ENCODE measurements at places on chromosomes 3 and 15.

- DNase-seq: peak; percentile 17
Measured at GRCh38 chr3:33167716-33168336, 50.8 kb downstream of the SUSD5 start.

GRCh38 chr3:112090887-112091586 is 4.8 kb downstream of the C3orf52 start:
- no peak for DNase-seq

- DNase-seq: no peak
Measured at GRCh38 chr15:41979493-41980266, 7.3 kb upstream of the EHD4 start.

GRCh38 chr3:126258670-126259069 is 78.3 kb upstream of the ALDH1L1 start:
- DNase-seq: no peak

DNA sequence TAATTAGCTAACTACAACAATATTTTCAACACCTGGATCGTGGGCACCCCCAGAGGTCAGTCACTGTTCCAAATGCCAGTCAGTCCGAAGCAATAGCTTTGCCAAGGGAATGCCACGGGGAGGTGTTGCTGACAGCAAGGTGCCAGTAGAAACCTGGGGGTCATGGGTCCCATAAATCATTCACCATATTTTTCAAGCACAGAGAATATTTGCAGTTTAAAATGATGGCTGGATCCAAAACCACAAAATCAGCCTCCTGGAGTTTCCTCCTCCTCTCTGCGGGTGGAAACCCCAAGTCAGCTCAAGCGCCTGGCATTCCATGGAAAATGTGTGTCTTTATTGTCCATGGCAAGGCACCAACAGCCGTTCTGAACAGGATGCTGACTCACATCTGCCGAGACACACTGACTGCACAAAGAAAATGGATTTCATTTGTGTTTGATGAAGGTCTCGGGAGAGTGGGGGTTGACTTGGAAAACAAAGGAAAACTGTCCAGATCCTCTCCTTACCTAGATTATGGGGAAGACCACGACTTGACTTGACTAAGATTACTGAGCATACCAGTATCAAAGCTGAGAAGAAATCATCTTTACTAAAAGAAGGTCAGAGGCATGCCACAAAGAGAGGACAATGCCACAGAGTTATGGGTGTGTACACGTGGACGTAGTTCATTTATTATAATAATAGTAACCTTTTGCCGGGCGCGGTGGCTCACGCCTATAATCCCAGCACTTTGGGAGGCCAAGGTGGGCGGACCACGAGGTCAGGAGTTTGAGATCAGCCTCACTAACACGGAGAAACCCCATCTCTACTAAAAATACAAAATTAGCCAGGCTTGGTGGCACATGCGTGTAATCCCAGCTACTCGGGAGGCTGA is 26.4 kb downstream of the ANXA2 start:
- DNase-seq: peak; percentile 100

GRCh38 chr3:150141790-150142326 is 171.2 kb upstream of the PFN2 start:
- DNase-seq: no peak

GRCh38 chr3:25500706-25501210 is 72.7 kb downstream of the RARB start:
- no peak for DNase-seq

- DNase-seq: no peak
Measured at GRCh38 chr15:67790610-67791319, 34.5 kb upstream of the SKOR1 start.

- DNase-seq: no peak
Measured at GRCh38 chr3:194632226-194632808, 902 bp downstream of the TMEM44 start.

DNA sequence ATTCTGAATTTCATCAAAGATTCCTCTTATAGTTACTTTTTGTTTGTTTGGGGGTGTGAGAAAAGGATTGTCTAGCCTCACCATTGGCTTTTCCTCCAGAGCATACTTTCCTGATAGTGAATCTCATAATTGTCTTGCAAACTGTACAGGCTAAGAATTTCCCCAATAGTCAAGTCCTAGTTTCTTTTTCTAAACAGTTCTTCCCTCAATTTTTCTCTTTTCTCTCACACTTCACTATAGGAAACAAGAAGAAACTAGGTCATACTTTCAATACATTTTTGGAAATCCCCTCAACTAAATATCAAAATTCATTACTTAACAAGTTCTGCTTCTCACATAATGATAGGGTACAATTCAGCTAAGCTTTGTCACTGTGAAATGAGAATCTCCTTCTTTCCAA is 241.9 kb downstream of the IL20RB start:
- no peak for DNase-seq

GRCh38 chr3:85979034-85979433 is 1011.9 kb downstream of the VGLL3 start:
- DNase-seq: no peak

GRCh38 chr15:66110864-66111263 is 142.7 kb downstream of the MEGF11 start:
- DNase-seq: no peak

- no peak for DNase-seq
Measured at GRCh38 chr3:111618945-111619344, 23.8 kb upstream of the ZBED2 start.

DNA sequence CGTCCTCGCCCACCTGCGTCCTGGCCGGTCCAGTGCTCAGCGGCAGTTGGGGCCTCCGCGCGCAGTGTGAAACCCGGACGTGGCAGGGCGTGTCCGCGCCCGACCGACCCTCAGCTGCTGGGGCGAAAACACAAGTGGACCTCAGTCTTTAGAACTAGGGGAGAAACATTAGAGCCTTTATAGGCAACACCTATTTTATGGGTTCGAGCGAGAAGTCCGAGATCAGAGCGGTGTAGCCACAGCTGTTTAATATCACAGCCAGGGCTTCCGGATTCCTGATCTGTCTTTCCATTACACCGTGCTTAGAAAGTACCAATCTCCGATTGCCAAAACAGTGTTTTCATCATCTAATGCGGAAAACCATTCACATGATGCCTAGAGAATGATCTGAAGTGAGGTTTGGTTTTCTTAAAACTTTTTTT is 506 bp downstream of the RAD51 start:
- peak; percentile 22 for DNase-seq

DNA sequence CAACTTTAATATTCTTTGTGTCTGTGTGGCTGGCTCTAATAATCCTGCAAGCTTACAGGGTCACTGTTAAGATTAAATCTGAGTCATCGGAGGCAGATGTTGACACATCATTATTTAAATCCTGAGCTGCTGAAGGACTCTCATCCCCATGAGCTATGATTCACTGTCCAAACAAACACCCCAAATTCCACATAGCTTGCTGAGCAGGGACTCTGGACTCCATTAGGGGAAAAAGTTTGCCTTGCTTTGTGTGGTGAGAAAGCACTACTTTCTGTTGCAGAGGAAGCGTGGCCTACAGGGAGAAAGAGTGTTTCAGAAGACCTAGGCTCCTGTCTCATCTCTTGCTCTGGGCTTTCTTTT is 213.7 kb downstream of the PDCD6IP start:
- DNase-seq: peak; percentile 99

DNA sequence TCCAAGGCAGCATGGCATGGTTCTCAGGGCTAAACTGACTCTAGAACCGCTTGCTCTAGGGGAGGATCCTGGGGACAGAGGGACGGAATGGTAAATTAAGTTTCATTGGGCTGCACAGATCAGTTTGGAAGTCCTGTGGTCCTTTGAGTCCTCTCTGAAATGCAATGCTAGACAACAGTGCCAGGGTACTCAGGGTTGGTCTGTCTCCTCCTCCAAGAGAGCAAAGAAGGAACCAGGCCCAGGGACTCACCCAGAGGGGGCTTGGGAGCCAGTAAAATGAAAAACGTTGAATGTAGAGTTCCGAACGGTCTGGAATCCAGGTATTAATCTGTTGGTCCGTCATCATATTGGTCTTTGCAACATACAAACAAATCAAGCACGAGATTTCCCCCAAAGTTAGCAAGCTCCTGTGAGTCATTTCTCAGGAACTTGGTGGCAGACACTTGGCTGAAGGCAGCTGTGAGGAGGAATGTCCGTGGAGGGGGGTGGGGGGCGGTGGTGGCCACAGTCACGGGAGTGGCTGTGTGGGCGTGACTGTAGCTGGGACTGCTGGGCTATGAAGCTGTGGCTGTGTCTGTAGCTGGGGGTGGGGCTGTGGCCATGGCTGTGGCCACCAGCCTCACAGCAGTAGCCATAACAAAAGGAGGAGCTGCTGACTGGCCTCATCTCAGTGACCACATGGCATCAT is 361.0 kb downstream of the SHQ1 start:
- peak; percentile 88 for DNase-seq

GRCh38 chr3:54488297-54488696 is 365.9 kb downstream of the CACNA2D3 start:
- DNase-seq: no peak

DNA sequence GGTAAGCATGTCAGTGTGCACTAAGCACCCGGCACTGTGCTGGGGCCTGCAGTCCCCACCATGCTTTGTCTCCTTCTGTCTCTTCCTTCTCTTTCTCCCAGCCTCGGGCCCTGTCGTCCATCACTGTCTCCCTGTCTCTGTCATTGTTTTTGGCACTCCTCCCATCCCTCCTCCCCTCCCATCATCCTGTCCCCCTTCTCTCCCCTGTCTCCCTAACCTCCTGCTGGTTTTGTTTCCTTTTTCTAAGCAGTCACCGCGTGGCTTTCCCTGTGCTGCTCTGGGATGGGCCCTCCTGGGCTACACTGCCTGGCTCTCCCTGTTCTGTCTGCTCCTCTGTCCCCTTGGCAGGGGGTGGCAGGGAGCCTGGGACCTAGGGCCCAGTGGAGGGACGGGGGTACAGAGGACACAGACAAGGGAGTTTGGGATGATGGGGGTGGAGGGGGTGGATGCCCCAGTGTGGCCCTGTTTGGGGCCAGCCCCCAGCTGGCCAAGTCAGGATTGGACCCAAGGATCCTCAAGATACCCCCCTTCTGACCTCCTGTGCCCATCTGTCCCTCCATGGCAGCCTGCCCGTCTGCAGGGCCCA is 5.7 kb downstream of the CHST13 start:
- no peak for DNase-seq

- no peak for DNase-seq
Measured at GRCh38 chr15:76517910-76518309, 181.3 kb downstream of the ISL2 start.

DNA sequence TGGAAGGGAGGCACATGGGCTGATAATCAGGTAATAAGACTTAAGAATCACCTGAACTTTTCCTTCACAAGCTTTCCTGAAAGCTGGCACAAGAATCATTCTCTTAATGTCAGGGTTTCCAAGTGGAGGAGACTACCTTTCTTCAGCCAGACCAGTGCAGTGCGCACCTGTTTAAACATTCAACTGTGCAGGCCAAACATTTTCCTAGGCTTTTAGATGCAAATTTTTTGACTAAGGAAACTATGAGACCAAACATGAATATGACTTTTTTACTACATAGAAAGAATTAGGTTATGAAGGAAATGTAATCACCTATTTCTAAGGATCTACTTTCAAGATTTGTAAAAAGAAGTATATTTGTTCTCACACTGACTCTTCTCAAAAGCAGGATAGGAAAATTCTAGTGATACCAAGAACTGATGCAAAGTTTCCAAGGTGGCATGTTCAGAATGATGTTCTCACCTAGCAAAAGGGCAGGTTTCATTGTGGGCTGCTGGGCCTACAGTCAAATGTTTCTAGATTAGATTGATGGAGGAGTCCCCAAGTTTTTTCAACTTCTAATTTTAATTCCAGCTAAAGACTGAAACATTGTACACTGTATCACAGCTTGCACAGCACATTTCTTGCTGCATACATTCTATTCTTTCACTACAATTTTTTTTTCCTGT is 339.1 kb downstream of the TIGIT start:
- no peak for DNase-seq

DNA sequence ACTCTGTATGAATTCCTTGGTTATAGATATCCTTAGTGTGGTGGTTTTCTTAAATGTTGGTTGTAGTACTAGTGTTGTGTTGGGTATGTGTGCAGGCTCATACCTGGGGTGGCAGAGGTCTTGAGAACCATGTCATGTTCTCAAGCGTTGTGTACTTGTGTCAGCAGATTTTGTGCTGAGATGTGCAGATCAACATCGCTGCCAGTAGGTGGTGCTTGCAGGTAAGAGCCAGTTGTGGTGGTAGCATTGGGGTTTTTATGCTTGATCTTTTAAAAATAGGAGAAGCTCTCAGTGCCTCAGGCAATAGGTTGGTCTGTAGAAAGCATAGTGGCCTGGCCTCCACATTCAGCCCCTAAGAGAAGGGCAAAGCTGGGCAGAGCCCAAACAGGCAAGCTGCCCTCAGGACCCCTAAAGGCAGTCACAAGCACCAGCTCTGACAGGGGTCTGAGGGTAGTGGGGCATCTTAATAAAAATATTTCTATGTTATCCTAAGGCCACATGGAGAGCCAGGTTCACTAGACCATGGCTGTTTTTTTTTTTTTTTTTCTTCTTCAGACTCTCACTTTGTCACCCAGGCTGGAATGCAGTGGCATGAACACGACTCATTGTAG is 164.0 kb downstream of the IL20RB start:
- peak; percentile 14 for DNase-seq

- DNase-seq: no peak
Measured at GRCh38 chr15:40300771-40301170, 7.0 kb downstream of the PLCB2 start.

- DNase-seq: no peak
Measured at GRCh38 chr15:51086409-51086808, 8.3 kb downstream of the TNFAIP8L3 start.

- DNase-seq: peak; percentile 33
Measured at GRCh38 chr3:60366486-60366885, 884.8 kb downstream of the FHIT start.

DNA sequence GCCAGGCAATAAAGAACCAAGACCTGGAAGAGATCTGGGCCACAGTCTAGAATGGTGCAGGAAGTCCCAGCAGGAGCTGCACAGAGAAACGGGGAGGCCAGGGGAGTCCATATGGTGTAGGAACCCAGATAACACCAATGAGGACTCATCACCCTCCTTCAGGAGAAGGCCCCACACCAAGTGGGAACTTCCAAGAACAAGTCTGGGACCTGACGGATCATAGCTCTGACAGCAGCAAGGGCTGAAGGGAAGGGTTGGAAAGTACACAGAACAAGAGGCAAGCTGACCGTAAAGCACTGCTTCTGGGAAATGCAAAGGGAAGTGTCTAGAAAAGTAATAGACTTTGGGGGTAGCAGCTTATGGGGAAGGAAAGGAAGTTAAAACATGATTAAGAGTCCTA is 34.5 kb downstream of the ANO10 start:
- no peak for DNase-seq

- DNase-seq: no peak
Measured at GRCh38 chr3:190560013-190560895, 46.4 kb downstream of the IL1RAP start.

Measured in astrocyte (in vitro differentiated cells and primary cell).